Omental fat pad (tissue), 4 donors: ENCODE measurements at places on chromosomes 6 and 20. TPM values are rescaled to one million over a fixed set of nuclear protein-coding genes. Genes with fewer than 3 reads are reported as not detected.

Gene INSM1
- not detected for total RNA-seq

Gene TSPO2
- not detected for total RNA-seq

GRCh38 chr6:686497-686896 lies 6.4 kb downstream of the EXOC2 start:
- no peak for DNase-seq

Gene FAM209B
- total RNA-seq = not detected

Gene PREX1
- total RNA-seq = 29.5 TPM

Gene PNPLA1
- not detected for total RNA-seq

GRCh38 chr6:13702809-13703302 lies 8.8 kb downstream of the RANBP9 start:
- no peak for DNase-seq

- DNase-seq = no peak
Observed at GRCh38 chr6:130517444-130517931, 151.7 kb downstream of the TMEM200A start.

DNA sequence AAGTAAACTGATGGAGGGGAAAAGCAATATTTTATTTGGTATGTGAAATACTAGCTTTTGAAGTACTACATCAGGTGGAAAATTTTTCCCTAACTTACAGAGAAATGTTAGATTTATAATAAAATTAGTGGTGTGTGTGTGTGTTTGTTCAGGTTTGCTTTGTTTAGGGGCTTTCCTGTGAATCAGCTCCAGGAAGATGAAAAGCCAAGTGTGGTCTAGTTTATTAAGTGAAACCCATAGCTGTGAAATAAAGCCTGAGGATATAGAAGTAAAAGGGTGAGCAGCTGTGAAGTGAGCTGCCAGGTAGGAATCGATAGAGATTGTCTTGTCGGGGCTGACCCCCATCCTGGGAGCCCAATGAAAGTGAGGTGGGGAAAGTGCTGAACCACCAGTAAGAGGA lies 347.6 kb upstream of the IMPG1 start:
- DNase-seq = no peak
